ENCODE measurements at places on chromosomes 16 and 17.

DNA sequence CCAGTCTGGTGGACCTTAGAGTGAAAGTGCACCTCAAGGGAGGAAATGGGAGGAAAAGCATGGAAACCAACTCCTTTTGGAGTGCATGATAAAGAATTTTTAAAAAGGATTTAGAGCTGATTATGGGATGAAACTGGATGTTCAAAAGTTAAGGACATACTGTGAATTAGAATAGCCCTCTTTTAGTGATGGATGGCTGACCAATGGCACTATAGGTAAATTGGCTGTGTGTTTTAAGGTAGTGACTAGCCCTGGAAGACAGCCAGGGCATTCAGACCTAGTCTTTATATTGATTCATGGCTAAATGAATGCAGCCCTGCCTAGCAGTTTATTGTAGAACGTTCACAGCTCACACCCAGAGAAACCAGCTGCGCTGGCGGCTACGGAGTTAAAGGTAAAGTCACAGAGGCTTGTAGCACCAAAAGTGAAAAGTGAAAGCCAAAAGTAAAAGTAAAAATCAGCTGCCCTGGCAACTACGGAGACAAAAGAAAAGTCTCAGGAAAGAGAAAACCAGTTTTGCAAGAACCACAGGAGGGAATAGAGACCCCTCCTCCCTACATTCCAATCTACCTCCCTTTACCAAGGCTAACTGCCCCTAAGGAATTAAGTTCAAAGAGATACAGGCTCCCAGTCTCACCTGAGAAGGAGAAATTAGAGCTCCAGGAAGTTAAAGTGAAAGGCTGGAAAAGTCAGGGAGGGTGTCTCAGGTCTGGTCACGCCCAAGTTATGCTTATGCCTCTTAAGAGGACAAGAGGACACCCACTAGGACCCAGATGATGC lies 21.8 kb downstream of the ACSM1 start:
- DNase-seq: no peak

- DNase-seq: no peak
These were observed 1.9 kb downstream of the NDUFAB1 start for GRCh38 chr16:23594186-23594585.

DNA sequence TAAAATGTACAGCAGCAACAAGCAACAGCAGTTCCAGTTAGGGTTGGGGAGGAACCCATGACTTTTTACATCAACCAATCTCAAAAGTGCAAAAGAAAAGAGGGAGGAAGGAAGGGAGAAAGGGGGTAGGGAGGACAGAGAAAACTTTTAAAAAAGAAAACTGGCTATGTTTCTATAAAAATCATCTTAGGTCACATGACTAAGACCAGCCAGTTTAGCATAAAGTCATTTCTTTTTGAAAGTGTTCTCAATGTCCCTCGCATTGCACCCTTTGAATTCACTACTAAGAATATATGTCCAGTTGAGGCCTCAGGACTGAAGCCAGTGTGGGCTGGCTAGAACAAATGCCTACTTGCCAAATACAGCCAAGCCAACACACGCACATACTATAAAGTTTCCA lies 28.9 kb downstream of the DCUN1D3 start:
- DNase-seq: no peak

GRCh38 chr17:7262192-7262934 lies at the start of gene CLDN7:
Gene CLDN7 (minus strand): TSS chr17:7262478. CDS start chr17:7262043, 435 bp downstream.
- DNase-seq: no peak

DNA sequence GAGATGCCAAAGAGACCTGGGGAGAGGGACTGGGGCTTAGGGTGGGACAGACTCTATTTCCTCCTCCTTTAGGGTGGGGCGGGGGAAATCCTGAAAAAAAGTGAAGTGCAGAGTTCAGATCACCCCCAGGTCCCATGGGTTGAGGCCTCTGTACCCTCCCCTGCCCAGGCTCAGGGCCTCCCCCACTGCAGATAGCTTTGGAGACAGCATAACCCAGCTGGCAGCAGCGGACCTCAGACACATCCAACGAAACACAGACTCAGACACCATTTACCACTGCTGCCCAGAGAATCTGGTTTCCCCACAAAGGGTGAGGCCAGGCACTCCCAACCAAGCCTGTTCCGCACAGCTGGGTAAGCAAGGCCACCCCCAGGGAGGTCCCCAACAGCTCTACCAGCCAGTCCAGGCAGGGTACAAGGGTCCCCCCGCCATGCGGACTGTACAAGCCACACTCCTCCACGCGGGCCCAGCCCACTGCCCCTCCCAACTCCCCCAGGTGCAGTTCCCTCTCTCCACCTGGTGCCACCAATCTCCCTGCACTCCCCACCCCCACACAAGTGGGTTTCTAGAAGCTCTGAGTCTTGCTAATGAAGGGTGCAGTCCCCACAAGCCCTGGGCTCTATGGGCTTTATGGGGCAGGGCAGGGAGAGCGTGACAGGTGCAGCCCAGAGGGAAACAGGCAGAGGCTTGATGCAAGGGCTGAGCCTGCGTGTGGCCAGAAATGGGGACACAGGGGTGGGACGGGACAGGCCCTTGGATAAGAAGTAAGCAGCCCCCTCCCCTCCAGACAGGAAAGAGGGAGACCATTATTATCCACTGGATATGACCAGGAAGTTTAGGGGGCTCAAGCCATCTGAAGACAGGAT lies 8.9 kb downstream of the RHBDF2 start:
- no peak for DNase-seq

GRCh38 chr16:48231727-48232492 lies 12.2 kb upstream of the LONP2 start:
- peak; percentile 28 for DNase-seq

DNA sequence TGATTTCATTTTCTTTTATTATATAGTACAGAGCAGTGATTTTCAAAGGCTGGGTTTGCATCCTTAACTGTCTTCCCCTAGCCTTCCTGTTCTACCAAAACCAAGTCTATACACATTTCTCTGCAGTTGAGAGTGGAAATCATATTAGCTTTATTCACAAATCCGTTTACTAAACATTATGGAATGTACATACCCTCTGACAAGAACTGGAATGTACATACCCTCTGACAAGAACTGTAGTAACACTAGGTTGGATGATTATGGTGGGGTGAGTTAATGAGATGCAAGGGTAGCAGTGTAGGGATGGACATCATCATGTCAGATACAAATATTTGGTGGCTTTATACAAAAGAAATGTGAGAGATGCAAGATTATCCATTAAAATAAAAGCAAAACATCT lies 154.8 kb downstream of the CYB561 start:
- peak; percentile 58 for DNase-seq

- DNase-seq: peak; percentile 18
These were observed 10.9 kb downstream of the COG4 start for GRCh38 chr16:70512456-70512855.

- DNase-seq: peak; percentile 70
These were observed 254.4 kb downstream of the C16orf95 start for GRCh38 chr16:87062569-87063442.

- DNase-seq: no peak
These were observed 6.2 kb downstream of the NAT9 start for GRCh38 chr17:74769856-74770497.

GRCh38 chr16:2455081-2455845 lies 4.6 kb upstream of the TEDC2 start:
- no peak for DNase-seq

GRCh38 chr17:72176516-72176851 lies 55.7 kb downstream of the SOX9 start:
- no peak for DNase-seq

- peak; percentile 1 for DNase-seq
These were observed 89.7 kb upstream of the CCL1 start for GRCh38 chr17:34452769-34453168.

DNA sequence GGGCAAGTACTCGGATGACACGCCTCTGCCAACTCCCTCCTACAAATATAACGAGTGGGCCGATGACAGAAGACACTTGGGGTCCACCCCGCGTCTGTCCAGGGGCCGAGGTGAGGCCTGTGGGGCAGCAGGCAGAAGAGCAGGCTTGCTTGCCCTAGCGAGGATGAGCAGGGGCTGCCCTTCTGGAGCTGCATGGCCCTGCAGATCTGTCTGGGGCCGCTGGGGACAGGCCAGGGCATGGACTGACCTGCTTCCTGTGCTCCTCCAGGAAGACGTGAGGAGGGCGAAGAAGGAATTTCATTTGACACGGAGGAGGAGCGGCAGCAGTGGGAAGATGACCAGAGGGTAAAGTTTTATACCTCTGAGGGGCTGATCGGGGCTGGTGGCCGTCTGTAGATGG lies 5.3 kb downstream of the DHX38 start:
- no peak for DNase-seq

DNA sequence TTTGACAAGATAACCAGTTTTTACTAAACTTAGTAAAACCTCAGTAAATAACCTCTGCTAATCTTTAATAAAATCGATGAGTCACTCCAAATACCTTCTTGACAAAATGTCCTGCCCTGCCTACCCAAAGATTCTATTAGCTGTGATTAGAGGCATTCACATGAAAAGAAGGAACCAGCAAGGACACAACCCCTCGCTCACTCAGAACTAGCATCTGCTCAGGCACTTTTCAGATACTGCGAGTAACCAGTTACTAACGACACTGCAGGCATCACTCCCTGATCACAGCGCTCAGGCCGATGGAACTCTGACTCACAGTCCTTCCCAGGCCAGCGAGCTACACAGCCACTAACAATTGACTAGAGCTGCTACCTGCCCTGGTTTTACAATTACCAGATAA lies 24.3 kb downstream of the PELP1 start:
- peak; percentile 47 for DNase-seq

DNA sequence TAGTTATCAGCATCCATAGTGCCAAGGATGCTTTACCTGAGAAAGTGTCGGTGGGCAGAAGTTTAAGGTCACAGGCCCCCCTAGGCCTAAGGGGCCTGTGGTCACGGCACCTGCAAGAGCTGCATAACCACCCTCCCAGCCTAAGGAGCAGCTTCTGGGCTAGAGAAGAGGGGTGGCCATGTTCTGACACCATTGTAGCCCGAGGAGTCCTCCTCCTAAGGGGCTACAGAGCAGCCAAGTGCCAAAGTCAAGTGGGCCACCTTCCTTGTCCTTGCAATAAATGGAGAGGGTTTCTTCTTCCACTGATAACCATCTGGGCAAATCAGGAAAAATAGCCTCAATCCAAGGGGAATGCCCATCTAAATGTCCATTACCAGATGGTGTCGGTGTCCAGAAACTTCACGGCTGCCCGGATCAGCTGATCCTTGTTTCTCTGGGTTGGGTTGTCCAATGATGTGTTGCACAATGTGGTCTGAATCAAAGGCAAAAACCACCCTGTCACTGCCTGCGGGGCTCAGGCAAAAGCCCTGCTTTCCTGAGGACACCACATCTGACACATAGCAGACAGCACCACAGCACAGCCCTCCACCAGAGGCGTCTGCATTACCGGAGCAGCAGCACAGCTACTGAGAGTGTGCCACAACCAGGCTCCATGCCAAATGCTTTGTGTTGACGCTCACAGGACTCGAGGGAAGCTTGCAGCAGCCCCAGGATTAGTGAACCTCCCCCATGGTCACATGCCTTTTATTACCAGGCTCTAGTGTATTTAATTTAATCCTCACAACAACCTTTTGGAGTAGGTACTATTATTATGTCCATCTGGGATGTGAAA lies 12.8 kb downstream of the ATPAF2 start:
- DNase-seq: peak; percentile 85

DNA sequence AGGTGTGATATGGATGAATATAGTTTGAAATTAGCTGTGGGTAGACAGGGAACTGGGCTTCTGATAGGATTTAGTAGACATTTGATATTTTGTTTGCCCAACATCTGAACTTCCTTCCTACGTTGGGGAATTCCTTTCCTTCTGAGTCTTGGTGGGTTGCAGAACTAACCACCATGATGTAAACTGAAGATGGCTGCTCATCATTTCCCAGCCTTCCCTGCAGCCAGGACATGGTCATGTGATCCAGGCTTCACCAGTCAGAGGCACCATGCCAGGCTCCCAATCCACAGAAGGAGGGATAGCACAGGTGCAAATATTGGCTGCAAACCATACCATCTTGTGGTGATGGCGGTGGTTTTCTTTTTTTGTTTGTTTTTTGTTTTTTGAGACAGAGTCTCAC lies 57.4 kb downstream of the EMP2 start:
- DNase-seq: no peak

GRCh38 chr16:67186550-67186950 lies 2.8 kb upstream of the MATCAP1 start:
- no peak for DNase-seq

DNA sequence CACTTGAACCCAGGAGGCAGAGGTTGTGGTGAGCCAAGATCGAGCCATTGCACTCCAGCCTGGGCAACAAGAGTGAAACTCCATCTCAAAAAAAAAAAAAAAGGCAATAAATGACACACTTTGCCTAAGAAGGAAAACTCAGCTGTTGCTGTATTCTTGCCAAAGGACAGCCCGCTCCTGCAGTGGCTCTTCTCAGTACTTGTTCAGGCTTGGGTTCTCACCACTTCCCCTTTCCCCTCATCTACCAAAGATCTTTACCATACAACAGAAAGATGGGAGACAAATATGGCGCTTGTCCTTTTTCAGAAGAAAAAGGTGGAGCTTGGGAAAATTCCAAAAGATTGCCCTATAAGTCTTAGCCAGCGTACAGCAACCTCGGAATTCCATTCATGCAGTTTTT lies 58.5 kb downstream of the MYH13 start:
- no peak for DNase-seq

GRCh38 chr17:43334738-43335402 lies 63.9 kb upstream of the ARL4D start:
- no peak for DNase-seq

DNA sequence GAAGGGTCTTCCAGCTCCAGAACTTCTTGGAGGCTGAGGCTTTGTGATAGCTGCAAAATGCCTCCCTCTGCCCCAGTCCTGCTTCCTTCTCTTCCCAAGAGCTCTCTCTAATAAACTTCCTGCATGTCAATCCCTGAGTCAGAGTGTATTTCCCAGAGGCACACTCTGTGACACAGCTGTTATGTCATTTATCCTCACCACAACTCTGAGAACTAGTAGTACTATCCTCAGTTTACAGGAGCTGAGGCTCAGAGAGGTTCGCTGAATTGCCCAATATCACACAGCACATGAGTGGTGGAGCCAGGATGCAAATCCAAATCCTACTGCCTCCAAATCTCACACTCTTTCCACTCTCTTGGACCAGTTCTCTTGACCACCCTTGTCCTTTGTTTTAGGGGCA lies 20.0 kb downstream of the UNC45B start:
- peak; percentile 20 for DNase-seq

GRCh38 chr17:55546991-55547664 lies 35.9 kb upstream of the SMIM36 start:
- DNase-seq: peak; percentile 25

GRCh38 chr17:44094701-44095387 lies 24.3 kb downstream of the G6PC3 start:
- no peak for DNase-seq

All from fibroblast of skin of right quadriceps (primary cell).